ENCODE measurements at places on chromosomes 13 and 19. TPM values are rescaled to one million over a fixed set of nuclear protein-coding genes. Genes with fewer than 3 reads are reported as not detected.

DNA sequence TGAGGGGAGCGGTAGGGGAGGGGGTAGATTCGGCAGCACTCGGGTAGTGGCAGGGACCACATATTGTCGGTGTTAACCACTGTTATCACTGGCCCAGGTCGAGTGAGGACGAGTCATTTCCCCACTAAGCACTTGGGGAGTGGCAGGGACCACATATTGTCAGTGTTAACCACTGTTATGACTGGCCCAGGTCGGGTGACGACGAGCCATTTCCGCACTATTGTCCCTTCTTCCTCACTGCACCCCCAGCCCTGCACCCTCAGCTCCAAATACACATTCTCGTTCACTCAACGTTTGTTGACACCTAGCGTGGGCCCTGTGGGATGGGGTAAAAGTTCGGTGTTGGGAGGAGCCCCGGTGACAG lies 467 bp upstream of the CLN5 start:
- peak; percentile 94 for DNase-seq

DNA sequence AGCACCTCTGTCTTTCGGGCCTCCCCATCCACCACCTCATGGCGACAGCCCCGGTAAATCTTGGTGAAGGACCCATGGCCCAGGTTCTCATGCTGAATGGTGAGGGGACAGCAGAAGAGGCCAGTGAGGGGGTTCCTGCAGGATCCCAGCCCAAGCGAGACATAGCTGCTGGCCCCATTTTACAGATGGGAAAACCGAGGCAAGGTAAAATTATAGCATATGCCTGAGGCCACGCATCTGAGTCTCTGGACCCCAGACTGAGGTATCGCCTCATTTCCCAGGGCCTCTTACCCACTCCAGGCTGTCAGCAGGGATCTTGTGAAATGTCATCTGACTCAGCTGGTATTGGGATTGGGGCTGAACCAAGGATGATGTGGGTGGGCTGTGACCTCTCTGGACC lies 9.8 kb downstream of the JAK3 start:
- no peak for DNase-seq

- no peak for DNase-seq
These were observed 12.8 kb downstream of the PPP1R13L start for GRCh38 chr19:45391871-45392665.

GRCh38 chr13:29260684-29261083 lies 334.8 kb downstream of the SLC7A1 start:
- DNase-seq: no peak

- DNase-seq: no peak
These were observed 18.4 kb downstream of the FOXO1 start for GRCh38 chr13:40648040-40648439.

DNA sequence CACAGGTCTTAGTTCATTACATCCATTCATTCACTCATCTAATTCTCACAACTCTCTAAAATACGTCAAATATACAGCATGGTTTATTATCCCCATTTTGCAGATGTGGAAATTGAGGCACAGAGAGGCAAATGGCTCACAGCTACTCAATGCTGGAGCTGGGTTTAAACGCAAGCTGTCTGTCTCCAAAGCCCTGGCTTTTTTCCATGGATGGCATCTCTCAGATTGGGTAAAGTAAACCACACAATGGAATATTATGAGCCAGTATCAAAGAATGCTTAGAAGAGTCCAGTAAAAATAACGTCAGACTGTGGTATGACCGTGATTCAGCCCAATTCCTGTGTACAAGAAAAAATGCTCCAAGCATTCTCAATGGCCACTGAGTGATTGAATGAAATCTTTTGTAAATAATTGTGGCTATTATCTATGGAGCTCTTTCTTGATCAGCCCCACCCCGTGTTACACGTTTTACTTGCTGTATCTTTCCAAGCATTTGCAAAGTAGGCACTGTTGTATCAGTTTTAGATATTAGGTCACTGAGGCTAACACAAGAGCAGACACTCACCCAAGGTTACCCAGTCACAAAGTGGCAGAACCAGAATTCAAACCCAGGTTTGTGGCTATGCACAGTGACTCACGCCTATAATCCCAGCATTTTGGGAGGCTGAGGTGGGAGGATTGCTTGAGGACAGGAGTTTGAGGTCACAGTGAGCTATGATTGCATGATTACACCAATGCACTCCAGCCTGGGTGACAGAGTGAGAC lies 5.5 kb upstream of the ACP7 start:
- no peak for DNase-seq

GRCh38 chr19:14325863-14326262 lies 55.4 kb upstream of the ADGRE5 start:
- no peak for DNase-seq

- DNase-seq: no peak
These were observed 6.2 kb downstream of the RPL28 start for GRCh38 chr19:55391702-55392615.

GRCh38 chr19:771332-771785 lies 20.4 kb downstream of the MISP start:
- peak; percentile 7 for DNase-seq

DNA sequence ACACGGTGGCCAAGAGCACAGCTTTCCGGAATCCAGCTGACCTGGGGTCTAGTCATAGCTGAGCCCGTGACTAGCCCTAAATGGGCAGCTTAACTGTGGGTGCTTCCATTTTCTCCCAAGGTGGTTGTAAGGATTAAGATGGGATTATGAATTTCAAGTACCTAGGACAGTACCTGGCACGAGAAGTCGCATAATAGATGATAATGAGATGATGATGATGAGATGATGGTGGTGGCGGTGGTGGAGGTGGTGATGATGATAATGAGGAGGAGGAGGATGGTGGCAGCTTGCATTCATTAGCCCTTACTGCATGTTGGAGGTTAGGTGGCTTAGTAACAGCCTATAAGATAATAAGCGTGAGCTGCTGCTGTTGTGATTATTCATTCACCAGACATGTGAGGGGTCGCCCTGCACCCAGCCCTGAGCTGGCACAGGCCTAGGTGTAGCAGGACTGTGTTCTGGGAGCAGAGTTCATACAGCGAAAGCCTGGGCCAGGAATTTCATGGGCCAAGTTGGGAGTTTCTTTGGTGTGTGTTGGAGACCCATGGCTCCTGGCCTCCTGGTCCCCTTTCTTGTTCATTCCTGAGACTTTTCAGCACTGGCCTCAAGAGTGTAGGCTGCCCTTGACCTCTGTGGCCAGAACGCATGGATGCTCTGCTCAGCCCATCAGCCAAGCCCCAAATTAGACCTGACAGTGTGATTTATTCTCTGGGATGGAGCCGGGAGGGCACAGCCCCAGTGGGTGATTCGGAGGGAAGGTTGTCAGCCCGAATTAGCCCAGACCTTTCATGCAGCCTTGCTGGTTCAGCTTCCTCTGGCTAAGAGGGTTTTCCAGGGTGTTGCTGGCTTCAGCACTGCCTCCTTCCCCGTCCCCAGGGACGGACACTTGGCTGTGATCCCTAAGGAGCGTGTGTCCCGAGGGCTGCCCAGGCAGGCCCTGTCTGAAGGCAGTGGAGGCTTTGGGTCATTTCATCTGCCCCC lies 128.8 kb downstream of the SIPA1L3 start:
- DNase-seq: no peak

GRCh38 chr19:44552324-44552723 lies 22.8 kb upstream of the CEACAM20 start:
- DNase-seq: no peak

DNA sequence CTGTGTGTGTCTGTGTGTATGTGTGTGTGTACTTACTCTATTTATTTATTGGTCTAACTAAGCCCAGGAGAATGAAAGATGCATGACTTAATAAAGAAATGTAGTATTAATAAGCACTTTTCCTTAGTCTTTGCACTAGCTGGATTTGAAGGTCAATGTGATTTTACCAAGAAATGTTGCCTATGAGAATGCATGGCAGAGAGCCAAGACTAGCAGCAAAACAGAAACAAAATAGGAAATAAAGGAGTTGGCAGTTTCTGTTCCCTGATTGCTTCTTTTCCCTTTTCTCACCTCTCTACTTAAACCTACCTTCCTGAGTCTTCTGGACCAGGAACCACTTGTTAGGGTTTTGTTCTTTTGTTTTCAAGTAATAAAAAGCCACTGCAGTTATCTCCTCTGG lies 286.1 kb downstream of the KCTD12 start:
- no peak for DNase-seq

DNA sequence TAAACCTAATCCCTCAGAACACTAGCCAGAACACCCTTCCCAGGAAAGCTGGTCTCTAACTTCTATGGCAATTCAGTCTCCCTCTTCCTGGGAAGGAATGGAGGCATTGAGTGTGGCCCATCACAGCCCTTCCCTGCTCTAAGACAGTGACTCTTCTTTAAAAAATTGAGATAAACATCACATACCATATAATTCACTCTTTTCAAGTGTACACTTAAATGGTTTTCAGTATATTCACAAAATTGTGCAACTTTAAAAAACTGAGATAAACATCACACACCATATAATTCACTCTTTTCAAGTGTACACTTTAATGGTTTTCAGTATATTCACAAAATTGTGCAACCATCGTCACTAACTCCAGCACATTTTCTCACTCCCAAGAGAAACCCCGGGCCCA lies 116.5 kb downstream of the MIPEP start:
- no peak for DNase-seq

DNA sequence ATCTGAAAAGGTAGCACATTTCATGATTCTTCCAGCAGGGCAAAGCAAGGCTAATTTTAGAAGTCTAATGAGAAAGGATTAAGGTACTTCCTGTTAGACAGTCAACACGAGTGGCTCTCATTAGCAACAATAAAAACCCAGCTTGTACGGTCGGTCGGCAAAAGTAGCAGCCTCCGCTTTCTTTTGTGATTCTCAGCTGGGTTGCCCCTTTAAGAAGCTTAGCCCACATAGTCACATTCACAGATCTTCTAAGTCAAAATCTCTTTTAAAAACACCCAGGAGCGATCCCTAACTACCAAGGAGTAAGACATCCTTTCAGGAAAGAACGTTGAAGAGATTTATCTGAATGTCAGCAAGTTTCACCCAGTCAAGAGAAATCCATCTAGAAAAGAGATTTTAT lies 684.8 kb downstream of the DIAPH3 start:
- DNase-seq: no peak

- DNase-seq: no peak
These were observed 2.1 kb upstream of the HMG20B start for GRCh38 chr19:3570606-3571011.

DNA sequence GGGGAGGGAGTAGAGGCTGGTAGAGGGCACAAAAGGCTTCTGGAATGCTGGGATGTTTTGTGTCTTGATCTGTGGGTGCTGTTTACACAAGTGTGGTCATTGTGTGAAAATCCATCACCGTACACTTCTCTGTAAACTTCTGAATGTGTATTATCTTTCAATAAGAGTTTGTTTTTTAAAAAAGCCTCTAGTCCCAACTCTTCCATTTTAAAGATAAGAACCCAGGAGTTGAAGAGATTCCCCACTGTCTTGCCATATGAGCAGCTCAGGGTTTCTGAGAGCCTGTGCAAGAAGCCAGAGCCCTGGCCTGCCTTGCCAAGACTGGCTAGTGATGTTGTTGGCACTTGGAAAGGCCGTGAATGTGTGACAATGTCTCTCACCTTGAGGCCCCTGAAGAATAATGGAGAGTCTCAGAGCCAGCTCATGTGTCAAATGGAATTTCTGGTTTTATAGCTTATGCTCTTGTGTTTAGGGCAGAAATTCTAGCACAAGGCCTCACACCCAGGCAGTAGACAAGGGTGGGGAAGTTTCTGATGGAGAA lies 57.5 kb upstream of the NPAS1 start:
- DNase-seq: no peak

GRCh38 chr19:54654447-54655321 lies 8.1 kb upstream of the LILRB4 start:
- no peak for DNase-seq

GRCh38 chr19:42606660-42607351 lies 12.1 kb upstream of the CEACAM8 start:
- DNase-seq: peak; percentile 11

- no peak for DNase-seq
These were observed 4.7 kb upstream of the GJB2 start for GRCh38 chr13:20197361-20197834.

GRCh38 chr19:50222691-50223438 lies 19.4 kb downstream of the MYH14 start:
- DNase-seq: no peak

ZNF470 gene
- not detected for polyA plus RNA-seq

ZNF540 gene
- 2.4 TPM for polyA plus RNA-seq

MAST1 gene
- not detected for polyA plus RNA-seq

GARIN5B gene
- polyA plus RNA-seq: not detected

All from immature natural killer cell (primary cell).